ENCODE measurements at places on chromosomes 12 and 14.

GRCh38 chr12:48824112-48824511, 5.8 kb downstream of the CACNB3 start:
- DNase-seq: no peak

DNA sequence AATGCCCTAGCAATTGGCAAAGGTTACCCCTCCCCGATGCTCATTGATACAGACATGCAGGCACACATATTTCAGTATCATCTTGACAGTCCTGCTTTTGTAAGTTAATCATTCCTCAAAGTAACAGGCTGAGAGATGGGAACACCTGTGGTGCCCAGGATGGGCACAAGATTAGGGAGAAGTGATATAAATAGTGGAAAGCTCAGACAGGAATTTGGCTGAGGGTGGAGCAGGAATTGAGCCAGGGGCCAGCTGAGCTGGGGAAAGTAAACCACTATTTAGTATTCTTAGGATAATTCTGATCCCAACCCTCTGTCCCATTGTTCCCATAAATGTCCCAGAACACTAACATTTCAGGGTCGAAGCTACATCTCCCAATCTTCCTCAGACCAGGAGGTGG, 38.3 kb downstream of the DAO start:
- no peak for DNase-seq

- DNase-seq: no peak
Observed at GRCh38 chr12:112995008-112995407, 16.7 kb downstream of the OAS2 start.

DNA sequence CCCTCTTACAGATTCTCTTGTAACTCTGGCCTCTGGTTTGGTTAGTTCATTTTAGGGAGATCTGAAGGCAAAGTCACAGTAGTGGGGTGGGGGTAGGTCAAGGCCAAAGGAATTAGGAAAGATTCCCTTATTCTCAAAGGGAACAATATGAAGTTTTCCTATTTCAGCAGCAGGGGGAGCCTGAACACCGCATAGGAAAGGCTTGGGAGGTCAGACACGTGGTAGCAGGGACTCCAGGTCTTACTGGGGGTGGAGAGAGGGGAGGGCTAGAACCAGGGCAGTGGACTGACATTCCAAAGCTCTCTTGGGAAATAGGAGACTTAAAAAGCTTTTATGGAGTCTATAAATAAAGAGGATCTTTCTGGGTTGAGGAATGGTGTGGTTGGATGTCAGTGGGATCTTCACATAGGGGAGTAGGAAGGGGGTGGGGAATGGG, 1.3 kb downstream of the ZC3H10 start:
- DNase-seq: peak; percentile 44
